Neural progenitor cell (in vitro differentiated cells): ENCODE measurements at places on chromosomes 16 and 17.

DNA sequence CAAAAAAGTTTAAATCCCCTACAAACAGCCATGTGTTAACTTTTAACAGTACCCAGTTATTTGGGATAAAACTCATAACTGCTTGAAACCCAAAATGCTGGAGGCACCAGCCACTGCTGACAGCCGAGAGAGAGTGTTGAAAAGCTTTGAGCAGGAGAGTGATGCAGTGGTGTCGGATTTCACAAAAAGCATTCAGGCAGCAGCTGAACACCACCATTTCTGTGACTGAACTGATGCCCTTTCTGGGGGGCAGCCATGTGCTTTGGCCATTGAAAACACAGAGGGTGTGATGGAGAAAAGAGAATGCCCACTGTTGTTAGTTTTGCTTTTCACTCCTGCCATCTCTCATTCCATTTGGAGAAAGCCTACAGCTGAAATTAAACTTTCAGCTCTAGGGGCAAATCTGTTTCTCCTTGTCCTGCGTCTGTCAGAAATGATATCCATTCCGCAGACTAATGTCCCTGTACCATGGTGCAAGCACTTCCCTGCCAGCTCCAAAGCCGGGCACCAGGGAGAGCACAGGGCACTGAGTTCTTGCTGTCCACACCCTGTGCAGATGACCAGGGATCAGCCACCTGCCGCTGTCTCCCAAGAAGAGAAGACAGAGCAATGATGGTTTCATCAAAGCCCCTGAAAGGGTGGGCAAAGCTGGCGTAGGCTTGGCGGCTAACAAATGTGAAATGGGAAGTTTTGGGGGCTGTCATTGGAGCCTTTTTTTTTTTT is 16.6 kb upstream of the MLYCD start:
- peak; percentile 59 for DNase-seq

- DNase-seq: no peak
These were observed 9.6 kb downstream of the GALK1 start for GRCh38 chr17:75755205-75755901.

DNA sequence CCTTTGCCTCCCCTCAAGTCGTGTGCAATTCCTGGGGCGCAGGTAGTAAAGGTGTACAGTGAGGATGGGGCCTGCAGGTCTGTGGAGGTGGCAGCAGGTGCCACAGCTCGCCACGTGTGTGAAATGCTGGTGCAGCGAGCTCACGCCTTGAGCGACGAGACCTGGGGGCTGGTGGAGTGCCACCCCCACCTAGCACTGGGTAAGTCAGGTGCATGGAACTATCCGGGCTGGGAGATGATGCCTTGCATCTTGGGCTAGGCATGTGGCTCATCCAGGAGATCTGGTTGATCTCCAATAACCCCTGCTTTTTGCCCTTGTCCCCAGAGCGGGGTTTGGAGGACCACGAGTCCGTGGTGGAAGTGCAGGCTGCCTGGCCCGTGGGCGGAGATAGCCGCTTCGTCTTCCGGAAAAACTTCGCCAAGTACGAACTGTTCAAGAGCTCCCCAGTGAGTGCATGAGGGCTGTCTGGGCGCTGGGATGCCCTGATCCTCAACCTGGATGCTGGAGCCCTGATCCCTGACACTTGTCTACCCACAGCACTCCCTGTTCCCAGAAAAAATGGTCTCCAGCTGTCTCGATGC is 5.2 kb downstream of the GRB7 start:
- no peak for DNase-seq

DNA sequence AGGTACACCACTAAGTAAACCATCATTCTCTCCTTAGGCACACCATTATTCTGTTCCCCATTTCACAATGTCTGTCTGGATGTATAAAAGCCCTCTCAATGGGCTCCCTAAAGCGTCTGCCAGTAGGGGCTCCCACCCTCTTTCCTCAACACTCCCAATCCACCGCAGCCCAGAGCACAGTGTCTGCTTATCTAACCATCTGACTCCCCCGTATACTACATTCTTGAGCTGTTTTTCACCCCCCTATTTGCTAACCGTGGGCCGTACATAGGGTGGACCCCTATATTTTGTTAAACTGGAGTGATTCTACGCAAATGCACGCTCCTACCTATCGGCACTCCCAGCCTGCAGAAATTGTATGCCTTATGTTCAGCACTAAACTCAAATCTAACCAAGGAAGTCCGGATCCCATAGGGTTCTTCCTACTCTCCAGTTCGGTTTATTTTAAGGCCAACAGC is 685 bp upstream of the PSMD3 start:
- DNase-seq: peak; percentile 67

DNA sequence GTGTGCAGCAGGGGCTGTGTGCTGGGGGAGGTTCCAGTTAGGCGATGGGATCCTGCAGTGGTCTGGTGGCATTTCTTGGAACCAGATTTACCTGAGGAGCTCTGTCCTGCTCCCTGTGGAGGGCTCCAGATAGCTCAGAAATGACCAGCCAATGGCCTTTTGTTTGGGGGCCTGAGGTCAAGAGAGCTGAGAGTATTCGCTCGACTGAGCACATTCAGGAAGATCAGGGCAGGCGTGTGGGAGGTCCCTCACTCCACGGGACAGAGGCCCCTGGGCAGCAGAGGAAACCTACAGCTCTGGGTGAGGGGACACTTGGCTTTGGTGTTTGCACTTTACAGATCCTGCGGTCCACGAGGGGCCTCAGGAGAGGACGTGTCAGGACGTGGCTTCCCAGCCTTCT is 18.2 kb downstream of the DEF8 start:
- DNase-seq: peak; percentile 59

GRCh38 chr16:89700649-89701424 is 668 bp downstream of the SPATA2L start:
- DNase-seq: peak; percentile 87

- DNase-seq: no peak
These were observed 24.9 kb downstream of the USP31 start for GRCh38 chr16:23124315-23124714.

- peak; percentile 40 for DNase-seq
These were observed 11.8 kb upstream of the CIBAR2 start for GRCh38 chr16:85123891-85124635.

- no peak for DNase-seq
These were observed 379.8 kb downstream of the CNTNAP4 start for GRCh38 chr16:76656994-76657393.

DNA sequence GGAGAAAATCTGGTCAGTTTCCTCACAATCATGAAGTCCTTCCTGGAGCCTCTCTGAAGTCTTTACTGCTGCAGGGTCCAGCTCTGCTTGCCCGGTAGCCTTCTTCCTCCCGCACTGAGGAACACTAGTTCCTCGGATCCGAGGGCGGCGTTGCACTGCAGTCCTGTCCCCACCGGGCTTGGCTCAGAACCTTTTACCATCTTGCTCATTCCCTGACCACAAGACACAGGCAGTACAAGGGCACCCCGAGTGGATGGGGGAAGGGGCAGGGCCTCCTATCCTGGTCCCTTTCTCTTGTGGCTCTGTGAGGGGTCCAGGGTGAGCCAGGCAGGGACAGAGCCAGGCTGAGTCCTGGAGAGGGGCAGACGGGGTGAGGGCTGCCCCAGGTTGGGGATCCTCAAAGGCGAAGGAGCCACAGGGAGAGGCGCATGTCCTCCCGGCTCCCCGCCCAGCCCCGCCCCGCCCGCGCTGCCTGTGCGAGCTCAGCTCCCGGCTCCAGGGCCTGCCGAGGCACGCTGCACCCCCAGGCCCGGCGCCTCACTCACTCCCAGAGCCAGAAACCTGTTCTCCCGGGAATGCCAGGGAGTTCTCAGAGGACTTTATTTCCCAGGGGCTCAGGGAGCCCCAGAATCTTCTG is 1.5 kb downstream of the FOXN1 start:
- no peak for DNase-seq

- peak; percentile 72 for DNase-seq
These were observed 4.2 kb upstream of the MXRA7 start for GRCh38 chr17:76714822-76715495.

DNA sequence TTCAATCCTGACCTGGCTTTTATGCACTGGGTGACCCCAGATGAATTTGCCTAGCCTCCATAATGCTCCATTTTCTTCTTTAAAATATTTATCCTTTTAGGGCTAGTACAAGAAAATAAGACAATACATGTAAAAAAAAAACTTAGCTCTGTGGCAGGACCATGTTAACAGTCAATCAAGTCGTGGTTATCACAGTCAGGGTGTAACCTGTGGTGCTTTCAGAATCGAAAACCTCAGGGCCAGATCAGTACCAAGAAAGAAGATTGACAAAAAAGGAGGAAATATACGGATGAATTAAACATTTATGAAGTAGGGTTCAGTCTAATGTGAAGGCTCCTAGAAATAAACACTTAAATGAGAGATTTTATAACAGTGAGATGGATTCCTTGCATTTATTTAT is 347.2 kb upstream of the MAF start:
- no peak for DNase-seq

- peak; percentile 53 for DNase-seq
These were observed 48.7 kb upstream of the AMZ2 start for GRCh38 chr17:68198931-68199836.

DNA sequence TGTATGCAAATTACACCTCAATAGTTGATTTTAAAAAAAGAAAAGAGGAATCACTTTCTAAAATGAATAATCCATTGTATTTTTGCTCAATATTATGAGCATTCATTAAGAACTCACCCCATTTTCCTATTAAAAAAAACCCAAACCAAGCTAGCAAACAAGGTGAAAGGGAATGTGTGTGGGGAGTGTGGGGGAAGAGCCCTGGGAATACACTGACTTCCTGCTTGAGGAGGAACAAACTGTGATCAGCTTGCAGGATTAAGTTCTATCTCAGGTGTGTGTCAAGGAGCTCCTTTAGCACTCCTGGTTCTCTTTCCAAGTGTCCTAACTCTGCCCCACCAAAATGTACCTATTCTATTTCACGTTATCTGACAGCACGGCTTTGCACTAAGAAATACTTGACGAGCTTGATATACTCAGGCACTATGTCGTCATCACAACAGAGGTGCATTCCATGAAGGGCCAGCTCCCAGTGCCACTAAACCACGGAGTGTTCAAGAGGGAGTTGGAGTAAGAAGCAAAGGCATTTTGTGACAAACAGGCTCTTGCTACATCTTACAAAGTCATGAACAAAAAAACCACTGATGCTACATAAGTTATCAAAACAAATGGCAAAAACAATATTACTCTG is 73.2 kb downstream of the MYH10 start:
- DNase-seq: no peak

- no peak for DNase-seq
These were observed 4.7 kb downstream of the NOD2 start for GRCh38 chr16:50697881-50698767.

DNA sequence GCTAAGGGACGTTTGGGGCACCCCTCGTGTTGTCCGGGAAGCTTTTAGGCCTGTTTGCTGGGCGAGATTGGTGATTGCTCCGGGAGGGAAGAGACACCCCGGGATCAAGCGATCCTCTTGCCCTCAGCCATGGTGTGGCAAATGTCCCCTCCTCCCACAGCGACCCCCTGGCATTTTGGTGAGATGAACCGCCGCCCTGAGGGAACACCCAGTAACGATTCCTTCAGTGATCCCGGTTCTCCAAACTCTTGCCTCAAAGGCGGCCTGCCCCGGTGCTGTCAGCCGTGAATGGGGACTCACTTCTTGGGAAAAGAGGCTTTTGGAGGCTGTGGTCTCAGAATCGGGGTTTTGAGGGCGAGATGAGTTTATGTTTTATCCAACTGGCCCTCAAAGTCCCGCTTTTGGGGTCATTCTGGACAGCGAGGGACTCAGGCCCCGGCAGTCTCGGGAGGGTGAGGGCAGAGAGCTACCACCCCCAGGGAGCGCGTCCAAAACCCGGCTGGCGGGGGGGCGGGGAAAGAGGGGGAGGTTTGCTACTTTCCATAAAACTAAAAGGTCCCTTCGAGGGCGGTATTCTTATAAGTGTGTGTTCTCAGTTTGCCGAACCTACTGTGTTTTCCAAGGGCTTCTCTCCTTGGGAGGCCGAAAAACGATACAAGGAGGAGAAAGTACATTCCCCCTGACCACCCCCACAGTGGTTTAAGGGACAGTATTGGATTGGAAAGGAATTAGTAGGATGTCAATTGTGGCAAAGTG is 232.7 kb downstream of the MRTFB start:
- DNase-seq: peak; percentile 47
